ENCODE measurements at places on chromosomes 12 and 14.
A peak's percentile ranks its signal among the peaks of the same experiment; 100 is the strongest.

- DNase-seq = no peak
Measured at GRCh38 chr14:34157651-34158050, 206.8 kb upstream of the EGLN3 start.

DNA sequence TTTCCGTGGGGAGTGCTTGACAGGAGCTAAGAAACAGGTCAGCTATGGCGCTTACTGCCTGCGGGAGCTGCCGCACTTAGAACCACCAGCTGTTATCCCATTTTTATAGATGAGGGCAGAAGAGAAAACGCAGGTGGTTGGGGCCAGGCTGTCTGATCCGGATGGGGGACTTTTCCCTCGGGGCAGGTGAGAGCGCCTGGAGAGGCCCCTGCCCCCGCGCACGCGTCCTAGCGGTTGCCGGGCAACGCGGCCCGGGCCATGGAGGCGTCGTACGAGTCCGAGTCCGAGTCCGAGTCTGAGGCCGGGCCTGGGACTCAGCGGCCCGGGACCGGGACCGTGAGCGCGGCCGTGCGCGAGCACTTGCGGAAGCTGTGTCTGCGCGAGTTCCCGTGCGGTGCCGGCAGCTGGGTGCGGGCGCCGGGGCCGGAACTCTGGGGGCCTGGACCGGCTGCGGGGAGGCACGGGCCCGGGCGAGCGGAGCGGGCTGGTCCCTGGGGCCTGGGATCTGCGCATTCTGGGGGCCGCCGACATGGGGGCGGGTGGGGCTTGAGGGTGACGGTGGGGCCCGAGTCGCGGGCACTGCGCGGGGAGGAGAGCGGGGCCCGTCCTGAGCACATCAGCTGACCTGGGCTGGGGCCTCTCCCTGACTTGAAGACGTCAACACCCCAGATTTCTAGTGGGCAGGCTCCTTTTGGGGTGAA lies at the start of gene LRRC43:
Gene LRRC43 (plus strand): TSS at position 237 of the 701 bp plus-strand sequence. CDS start 22 bp downstream, at position 259.
- DNase-seq = no peak

DNA sequence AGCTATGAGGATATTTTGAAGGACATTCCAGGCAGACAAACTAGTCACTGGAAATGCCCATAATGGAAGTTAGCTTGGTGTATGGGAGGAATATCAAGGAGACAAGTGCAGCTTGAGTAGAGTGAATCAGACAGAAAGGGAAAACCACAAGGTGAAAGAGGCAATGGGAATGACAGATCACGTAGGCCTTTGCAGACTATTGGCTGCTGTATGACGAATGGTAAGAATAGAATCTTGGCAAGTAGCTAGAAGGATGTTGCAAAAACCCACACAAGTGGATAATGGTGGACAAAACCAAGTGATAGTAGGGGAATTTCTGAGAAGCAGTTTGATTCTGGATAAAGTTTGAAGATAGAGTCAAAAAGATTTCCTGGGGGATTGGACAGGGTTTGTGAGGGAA lies 196.9 kb upstream of the NOVA1 start:
- DNase-seq = no peak

- DNase-seq = no peak
Measured at GRCh38 chr14:102772781-102773570, 4.3 kb upstream of the TRAF3 start.

DNA sequence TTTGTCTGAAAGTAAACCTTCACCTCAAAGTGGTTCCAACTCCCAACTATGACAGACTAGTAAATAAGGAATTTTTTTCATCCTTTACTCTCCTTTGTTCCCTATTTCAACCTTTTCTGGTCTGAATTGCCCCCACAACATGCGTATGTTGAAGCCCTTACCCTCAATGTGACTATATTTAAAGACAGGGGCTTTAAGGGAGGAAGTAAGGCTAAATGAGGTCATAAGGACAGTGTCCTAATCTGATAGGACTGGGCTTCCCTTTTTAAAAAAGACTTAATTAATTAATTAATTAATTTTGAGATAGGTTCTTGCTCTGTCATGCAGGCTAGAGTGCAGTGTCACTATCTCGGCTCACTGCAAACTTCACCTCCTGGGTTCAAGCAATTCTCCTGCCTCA lies 86.3 kb downstream of the VCPKMT start:
- no peak for DNase-seq

- no peak for DNase-seq
Measured at GRCh38 chr12:52415870-52416750, 10.0 kb upstream of the KRT82 start.

DNA sequence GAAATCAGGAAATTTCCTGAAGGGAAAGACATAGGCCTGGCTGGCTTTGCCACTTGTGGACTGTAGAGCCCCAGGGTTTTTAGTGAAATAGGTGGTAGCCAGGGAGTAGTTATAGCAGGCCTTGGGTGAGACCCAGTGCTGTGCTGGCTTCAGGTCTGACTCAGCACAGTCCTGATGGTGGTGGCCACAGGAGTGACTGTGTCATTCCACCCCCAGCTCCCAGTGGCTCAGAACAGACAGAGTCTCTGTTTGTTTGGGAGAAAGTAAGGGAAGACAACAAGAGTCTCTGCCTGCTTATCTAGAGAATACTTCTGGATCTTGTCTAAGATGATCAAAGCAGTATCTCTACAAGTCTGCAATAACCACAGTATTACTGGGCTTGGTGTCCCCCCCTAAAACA lies 27.5 kb upstream of the OR6J1 start:
- DNase-seq = no peak

DNA sequence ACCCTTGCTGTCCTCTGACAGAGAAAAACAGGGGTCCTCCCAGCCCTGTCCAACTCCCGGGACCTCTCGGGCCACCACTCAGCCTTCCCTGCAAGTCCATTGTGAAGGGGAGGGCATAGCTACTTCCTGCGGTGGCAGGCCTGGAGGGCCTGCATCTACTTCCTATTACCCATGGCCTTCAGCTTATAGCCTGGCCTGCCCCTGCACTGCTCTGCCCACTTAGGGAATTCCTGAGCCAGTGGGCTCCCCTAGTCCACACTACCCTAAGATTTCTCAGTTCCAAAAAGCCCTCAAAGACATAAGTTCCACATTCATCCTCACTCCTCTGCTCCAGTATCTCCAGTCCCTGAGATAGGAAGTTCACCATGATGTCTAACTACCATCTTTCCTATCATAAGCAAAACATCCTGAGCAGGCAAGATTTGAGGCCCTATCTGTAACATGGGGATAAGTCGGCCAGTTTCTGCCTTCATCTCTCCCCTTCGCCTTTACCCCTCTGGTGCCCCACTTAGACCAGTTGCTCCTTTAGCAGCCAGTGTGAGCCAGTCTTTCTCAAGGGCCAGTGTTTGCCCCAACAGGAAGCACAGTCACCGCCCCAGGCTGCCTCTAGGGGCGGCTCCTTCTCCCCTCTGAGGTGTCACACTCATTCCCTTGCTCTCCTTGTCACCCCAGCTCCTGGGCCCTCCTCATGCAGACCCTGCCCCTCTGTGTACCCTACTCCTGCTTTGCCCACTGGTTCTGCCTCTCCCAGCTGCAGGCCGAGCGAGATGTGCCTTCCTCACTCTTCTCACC lies 10.9 kb downstream of the HDAC7 start:
- DNase-seq = peak; percentile 61

DNA sequence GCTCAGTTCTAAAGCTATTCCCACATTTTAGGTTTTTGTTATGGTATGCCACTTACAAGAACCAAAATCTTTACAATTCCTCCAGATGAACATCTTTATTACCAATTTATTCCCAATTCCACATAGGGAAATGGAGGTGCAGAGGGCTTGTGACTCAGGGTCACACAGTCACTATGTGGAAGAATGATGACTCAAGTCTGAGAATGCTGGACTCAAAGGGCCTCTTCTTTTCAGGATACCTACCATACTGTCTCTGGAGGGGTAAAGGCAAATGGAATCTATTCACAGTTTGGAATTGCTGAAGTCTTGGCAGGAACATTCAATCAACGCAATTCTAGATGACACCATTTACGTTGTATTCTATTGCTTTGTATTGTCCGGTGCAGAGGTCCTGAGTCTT lies 48.2 kb upstream of the MANSC4 start:
- no peak for DNase-seq

DNA sequence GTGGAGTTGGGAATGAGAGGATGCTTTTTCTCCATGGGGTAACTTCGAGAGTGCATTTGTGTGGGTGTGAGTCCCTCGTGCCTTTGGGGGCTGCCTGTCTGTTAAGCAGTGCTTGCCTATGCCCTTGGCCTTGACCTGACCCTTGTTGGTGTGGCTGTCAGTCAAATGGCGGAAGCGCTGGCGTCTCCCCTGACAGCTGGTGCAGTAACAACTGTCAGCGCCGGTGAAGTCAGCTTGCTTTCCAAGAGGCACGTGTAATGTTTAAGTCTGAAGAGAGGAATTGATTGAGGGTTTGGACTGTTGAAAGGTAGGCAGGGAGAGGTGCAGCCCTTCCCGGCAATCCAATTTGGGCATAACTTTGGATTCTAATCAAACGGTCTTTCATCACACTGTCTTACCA lies 211.3 kb downstream of the AACS start:
- DNase-seq = no peak

DNA sequence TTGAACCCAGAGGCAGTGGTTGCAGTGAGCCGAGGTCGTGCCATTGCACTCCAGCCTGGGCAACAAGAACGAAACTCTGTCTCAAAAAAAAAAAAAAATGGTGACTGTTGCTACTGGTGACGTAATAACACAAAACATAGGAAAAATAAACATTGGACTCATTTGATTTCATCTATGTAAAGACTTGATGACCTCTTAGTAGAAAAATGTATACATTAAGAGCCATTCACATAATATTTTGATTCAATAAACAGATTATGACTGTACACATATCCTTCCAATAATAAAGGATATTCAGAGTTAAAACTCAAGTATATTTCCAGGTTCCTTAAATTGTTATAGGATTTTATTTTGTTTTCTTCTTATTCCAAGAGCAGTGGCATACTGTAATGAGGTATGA lies 65.7 kb upstream of the AEBP2 start:
- DNase-seq = no peak

- DNase-seq = no peak
Measured at GRCh38 chr14:99565383-99565782, 38.6 kb downstream of the CCDC85C start.

DNA sequence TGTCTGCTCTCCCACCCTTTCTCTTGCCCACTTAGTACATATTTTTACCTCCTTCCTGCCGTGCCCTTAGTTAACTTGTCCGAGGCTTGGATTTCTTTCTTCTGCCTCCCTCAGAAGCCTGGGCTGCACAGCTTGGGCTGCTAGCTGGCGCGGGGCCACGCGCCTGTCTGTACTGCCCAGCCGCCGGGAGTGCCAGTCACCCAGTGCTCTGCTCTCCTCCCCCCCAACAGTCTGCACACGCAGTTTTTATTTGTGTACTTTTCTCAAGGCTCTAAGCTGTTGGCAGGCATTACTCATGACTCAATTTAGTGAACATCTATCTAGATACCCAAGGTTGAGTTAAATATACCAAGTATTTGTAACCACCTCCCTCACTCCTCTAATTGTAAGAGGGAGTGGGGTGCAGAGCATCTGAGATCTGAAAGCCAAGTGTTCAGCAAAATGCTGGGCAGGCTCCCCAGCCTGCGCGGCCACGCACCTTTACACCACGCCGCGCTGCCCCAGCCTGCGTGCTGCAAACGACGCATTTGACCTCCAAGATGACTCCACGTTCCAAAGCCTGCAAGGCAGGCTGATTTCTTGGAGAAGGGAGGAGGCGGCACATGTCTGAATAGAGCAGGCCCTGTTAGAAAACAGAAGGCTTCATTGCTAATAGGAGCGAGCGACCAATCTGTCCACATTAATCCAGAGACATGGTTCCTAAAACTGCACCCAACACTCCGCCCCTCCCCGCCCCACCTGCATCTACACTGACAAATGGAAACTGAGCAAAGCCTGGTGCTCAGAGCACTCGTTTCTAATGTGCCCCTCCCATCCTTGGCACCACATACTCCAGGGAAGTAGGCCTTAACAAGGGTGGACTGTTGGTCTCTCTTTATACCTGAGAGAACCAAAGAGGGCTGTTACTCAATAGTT lies 18.2 kb upstream of the CACNA2D4 start:
- DNase-seq = no peak

DNA sequence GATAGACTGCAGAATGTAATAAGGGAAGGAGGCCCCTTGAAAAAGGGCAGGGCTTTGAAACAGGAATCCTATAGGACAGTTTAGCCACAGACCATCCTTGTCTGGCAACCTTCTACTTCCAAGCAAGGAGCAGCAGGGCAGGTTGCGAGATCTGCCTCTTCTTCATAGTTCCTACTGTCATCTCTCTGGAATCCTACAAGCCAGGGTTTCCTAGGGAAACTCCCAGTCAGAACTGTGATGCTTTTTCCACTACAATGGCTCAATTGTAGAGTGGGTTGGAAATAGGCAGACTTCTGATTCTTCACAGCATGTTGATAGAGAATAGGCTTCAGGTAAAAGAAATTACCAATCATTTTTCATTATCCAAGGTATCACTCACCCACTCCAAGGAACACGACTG lies 186.3 kb downstream of the DACT1 start:
- DNase-seq = no peak

GRCh38 chr12:66956300-66956699 lies 277.4 kb upstream of the GRIP1 start:
- DNase-seq = no peak

DNA sequence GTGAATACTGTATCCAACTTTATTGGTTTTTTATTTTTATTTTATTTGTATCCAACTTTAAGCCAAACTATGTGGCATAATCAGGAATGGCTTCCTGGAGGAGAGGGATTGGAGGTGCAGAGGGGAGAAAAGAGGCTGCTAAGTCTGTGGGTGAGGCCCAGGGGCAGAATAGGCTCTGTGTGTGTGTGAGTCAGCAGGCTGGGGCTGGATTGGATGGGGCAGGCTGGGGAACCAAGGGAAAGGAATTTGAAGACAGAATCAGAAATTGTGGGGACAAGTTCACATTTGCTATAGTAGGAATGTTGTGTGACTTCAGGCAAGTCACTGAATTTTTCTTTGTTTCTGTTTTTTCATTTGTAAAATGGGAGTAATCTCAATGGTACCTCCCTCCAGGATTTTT lies 12.8 kb upstream of the RILPL1 start:
- DNase-seq = no peak

DNA sequence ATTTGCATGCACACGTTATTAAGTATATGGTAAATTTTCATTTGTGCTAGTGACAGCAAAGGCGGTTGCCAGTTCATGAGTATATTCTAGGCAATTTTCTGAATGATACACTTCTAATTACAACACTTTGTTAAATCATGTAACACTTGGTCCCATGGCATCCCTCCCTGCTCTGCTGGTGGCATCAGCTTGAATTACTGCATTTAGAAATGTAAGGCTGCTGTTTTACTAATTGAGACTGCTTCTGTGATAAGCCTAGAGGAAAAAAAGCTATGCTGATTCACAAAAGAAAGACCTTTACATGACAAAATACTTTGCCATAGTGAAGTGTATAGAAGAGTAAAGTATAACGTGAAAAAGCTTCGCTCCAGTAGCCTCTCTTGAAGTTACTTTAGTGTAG lies 636.1 kb downstream of the KCNH5 start:
- no peak for DNase-seq

DNA sequence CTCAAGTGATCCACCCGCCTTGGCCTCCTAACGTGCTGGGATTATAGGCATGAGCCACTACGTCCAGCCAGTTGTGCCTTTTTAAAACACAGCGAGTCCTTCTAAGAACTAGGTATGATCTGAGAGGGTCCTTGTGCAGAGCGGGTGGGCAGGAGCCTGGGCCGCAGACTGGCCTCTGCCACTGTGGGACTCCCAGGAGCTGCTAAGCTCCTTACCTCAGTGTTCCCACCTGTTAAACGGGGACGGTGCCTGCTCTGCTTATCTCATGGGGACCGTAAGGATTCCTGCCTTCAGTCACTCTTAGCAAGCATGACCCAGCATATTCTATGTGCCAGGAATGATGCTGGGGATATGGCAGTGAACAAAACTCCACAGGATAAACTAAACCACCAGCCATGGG lies 136.9 kb downstream of the RBM19 start:
- no peak for DNase-seq
